ENCODE measurements at places on chromosomes 16 and 17. TPM values are rescaled to one million over a fixed set of nuclear protein-coding genes. Genes with fewer than 3 reads are reported as not detected.

CCDC40 gene
- total RNA-seq: 3.5 TPM

RAB37 gene
- total RNA-seq: 0.60 TPM

DOC2A gene
- 0.34 TPM for total RNA-seq

TBX21 gene
- not detected for total RNA-seq

ADAD2 gene
- not detected for total RNA-seq

BIRC5 gene
- 15.4 TPM for total RNA-seq

FOXC2 gene
- total RNA-seq: 0.17 TPM

TIGD7 gene
- total RNA-seq: 4.4 TPM

RASL10B gene
- total RNA-seq: 1.1 TPM

KCNJ18 gene
- not detected for total RNA-seq

NPIPB6 gene
- 0.47 TPM for total RNA-seq

NSMCE1 gene
- total RNA-seq: 133 TPM

TMIGD1 gene
- not detected for total RNA-seq

ZNF629 gene
- 6.2 TPM for total RNA-seq

OR1A1 gene
- not detected for total RNA-seq

SEPTIN12 gene
- not detected for total RNA-seq

PRSS33 gene
- not detected for total RNA-seq

CCL14 gene
- not detected for total RNA-seq

TPSD1 gene
- total RNA-seq: not detected

CARHSP1 gene
- total RNA-seq: 225 TPM

FAM234A gene
- 39.1 TPM for total RNA-seq

CD300A gene
- total RNA-seq: not detected

NOXO1 gene
- 0.16 TPM for total RNA-seq

ACSM2A gene
- not detected for total RNA-seq

HBA2 gene
- not detected for total RNA-seq

C16orf92 gene
- total RNA-seq: not detected

TADA2A gene
- total RNA-seq: 15.9 TPM

CLEC3A gene
- total RNA-seq: not detected

PLEKHH3 gene
- total RNA-seq: 10.1 TPM

CTU2 gene
- 11.0 TPM for total RNA-seq

CCL1 gene
- not detected for total RNA-seq

TOM1L1 gene
- 7.1 TPM for total RNA-seq

KRTAP17-1 gene
- not detected for total RNA-seq

GAST gene
- not detected for total RNA-seq

SLC52A1 gene
- total RNA-seq: 0.32 TPM

SMIM22 gene
- not detected for total RNA-seq

C17orf50 gene
- total RNA-seq: not detected

ACSM2B gene
- not detected for total RNA-seq

HS3ST4 gene
- total RNA-seq: not detected

SBK1 gene
- not detected for total RNA-seq

RDM1 gene
- 0.16 TPM for total RNA-seq

NOD2 gene
- not detected for total RNA-seq

POLR2A gene
- 107 TPM for total RNA-seq

PERCC1 gene
- total RNA-seq: not detected

HOXB5 gene
- 0.09 TPM for total RNA-seq

SOX15 gene
- 0.32 TPM for total RNA-seq

GAS2L2 gene
- total RNA-seq: not detected

UBE2I gene
- 35.6 TPM for total RNA-seq

IL4R gene
- total RNA-seq: 6.3 TPM

TAT gene
- not detected for total RNA-seq

KRT33B gene
- total RNA-seq: not detected

TEKT3 gene
- not detected for total RNA-seq

CDRT15 gene
- not detected for total RNA-seq

DRC3 gene
- 2.1 TPM for total RNA-seq

EPX gene
- total RNA-seq: not detected

CFAP52 gene
- 0.63 TPM for total RNA-seq

CNOT1 gene
- 121 TPM for total RNA-seq

STXBP4 gene
- 5.4 TPM for total RNA-seq

HASPIN gene
- total RNA-seq: 0.79 TPM

GRB7 gene
- 0.16 TPM for total RNA-seq
